ENCODE measurements at places on chromosomes 2 and 18. TPM values are rescaled to one million over a fixed set of nuclear protein-coding genes. Genes with fewer than 3 reads are reported as not detected.

GRCh38 chr18:62828091-62828640, 112.8 kb downstream of the PHLPP1 start:
- no peak overlapping the region for H3K4me3 ChIP-seq
- ATAC-seq, result no peak
- H3K27me3 ChIP-seq, result no peaks in the 10 kb centered on the region
- H3K27ac ChIP-seq, result no peak overlapping the region
- peaks cover 9% of the 10 kb centered on the region for H3K36me3 ChIP-seq

- peaks cover 4% of the 10 kb centered on the region for H3K4me1 ChIP-seq
- peak overlapping the region; percentile 65 for H3K27ac ChIP-seq
- no peaks in the 10 kb centered on the region for H3K36me3 ChIP-seq
- no peaks in the 10 kb centered on the region for H3K27me3 ChIP-seq
- peak; percentile 73 for ATAC-seq
- no peak overlapping the region for H3K4me3 ChIP-seq
These were observed 146.6 kb upstream of the REV1 start for GRCh38 chr2:99636144-99637034.

DNA sequence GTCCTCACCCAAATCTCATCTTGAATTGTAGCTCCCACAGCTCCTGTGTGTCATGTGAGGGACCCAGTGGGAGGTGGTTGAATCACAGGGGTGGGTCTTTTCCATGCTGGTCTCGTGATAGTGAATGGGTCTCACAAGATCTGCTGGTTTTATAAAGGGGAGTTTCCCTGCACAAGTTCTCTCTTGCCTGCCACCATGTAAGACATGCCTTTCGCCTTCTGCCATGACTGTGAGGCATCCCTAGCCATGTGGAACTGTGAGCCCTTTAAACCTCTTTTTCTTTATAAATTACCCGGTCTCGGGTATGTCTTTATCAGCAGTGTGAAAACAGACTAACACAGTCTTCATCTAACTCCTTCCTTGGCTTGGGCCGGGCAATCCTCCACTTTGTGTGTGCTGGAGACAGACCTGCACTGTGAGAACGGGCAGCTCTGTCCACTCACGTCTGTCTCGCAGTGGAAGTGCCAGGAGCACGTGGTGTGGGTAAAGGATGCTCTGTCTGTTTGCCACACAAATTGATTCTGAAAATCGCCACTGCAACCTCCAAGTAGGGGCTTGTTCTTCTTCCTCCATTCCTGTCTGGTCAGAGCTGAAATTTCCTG, 47.6 kb upstream of the OTOS start:
- no peak for ATAC-seq
- H3K4me3 ChIP-seq, result no peak overlapping the region
- H3K4me1 ChIP-seq, result no peaks in the 10 kb centered on the region
- no peak overlapping the region for H3K27ac ChIP-seq

DNA sequence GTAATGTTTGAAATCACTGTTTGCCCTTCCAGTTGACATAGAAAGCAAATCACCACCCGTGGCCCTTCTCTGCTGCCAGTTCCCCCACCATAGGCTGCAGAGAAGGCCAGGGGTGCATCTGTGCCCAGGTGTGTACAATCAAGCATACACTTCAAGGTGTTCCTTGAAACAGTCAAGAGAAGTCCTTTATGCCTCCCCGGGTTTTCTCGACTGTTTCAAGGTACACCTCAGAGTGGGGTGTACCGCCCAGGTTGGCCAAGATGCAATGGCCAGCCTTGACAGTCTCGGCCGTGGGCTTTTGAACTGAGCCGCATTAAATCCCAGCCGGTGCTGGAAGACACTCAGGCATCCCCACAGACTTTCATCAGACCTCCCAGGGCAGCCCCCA, 21.0 kb upstream of the ATP9B start:
- H3K4me1 ChIP-seq, result no peaks in the 10 kb centered on the region
- no peaks in the 10 kb centered on the region for H3K36me3 ChIP-seq
- no peak overlapping the region for H3K4me3 ChIP-seq
- H3K27me3 ChIP-seq, result peaks cover 51% of the 10 kb centered on the region
- H3K27ac ChIP-seq, result no peak overlapping the region
- no peak for ATAC-seq

DNA sequence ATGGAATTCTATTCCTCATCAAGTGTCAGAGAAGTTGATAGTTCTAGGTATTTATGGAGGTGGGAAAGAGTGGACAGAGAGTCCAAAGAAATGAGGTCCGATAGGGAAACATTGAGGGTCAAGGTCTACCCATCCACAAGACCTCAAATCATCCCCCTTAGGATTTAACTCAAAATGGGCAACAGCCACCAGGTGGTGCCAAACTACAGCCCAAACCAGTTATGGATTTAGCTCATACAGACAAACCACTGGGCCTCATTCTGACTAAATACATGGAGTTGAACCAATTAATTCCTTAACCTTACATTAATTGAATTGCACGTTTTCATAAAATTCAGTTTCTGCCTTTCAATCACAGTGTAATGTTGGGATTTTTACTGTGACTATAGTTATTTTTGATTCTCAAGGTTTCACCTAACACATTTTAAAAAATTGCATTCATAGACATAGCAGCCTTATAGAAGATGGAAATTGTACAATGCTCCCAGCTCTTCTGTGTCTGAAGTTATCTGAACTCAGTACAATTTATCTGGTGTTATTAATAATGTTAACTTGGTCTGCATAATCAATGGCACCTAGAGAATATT, 98.2 kb upstream of the HNMT start:
- no peaks in the 10 kb centered on the region for H3K36me3 ChIP-seq
- H3K27me3 ChIP-seq, result no peaks in the 10 kb centered on the region
- H3K4me1 ChIP-seq, result no peaks in the 10 kb centered on the region
- H3K4me3 ChIP-seq, result no peak overlapping the region

GRCh38 chr2:132623096-132623839, 46.7 kb downstream of the LYPD1 start:
- no peaks in the 10 kb centered on the region for H3K4me1 ChIP-seq
- H3K4me3 ChIP-seq, result no peak overlapping the region
- H3K36me3 ChIP-seq, result no peaks in the 10 kb centered on the region
- no peak for ATAC-seq
- no peak overlapping the region for H3K27ac ChIP-seq

GRCh38 chr2:200762127-200762526, 49.6 kb upstream of the BZW1 start:
- no peaks in the 10 kb centered on the region for H3K4me1 ChIP-seq
- no peak overlapping the region for H3K27ac ChIP-seq
- H3K36me3 ChIP-seq, result no peaks in the 10 kb centered on the region
- peaks cover 10% of the 10 kb centered on the region for H3K27me3 ChIP-seq
- no peak overlapping the region for H3K4me3 ChIP-seq

DNA sequence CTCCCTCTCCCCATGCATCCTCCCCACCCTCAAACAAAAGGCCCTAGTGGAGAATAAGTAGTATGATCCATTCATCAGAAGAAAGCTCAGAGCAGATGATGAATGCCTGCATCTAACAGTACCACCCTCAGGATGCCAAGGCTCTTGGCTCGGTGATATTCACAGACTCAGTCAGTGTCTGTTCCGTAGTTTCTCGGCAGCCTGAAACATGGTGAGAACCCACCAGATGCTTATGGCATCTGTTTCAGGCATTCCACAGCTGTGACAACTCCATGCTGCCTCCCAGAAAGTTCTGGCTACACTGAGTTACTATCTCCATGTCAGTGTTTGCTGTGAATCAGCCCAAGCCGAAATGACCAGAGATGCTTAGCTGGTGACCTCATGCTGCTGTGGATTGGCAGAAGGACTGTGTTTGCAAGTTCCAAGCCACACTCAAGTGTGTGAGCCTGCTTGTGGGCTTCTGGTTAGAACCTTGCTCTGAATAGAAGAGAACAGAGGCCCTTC, 83.9 kb downstream of the WDSUB1 start:
- peak; percentile 82 for ATAC-seq
- H3K27me3 ChIP-seq, result no peaks in the 10 kb centered on the region
- peaks cover 73% of the 10 kb centered on the region for H3K36me3 ChIP-seq
- H3K27ac ChIP-seq, result peak overlapping the region; percentile 56
- H3K4me1 ChIP-seq, result no peaks in the 10 kb centered on the region

DNA sequence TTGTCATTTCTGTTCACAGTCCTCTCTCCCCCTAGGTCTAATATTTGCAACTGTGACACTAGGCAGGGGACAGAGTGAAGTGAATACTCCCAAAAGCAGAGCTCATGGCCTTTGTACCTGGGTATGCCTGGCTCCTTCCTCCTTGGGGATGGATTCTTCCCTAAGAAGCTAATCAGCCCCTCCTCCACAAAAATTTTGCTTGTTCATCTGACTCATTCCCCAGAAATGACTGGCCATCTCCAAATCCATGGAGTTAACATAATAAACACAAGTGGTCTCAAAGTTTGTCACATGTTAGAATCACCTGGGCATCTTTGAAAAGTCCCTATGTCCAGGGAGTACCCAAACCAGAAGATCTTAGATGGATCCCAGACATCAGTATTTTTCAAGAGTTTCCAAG, 65.3 kb downstream of the SUCLG1 start:
- H3K4me1 ChIP-seq, result no peaks in the 10 kb centered on the region
- no peak for ATAC-seq
- no peaks in the 10 kb centered on the region for H3K36me3 ChIP-seq
- H3K27ac ChIP-seq, result no peak overlapping the region
- H3K27me3 ChIP-seq, result peaks cover 3% of the 10 kb centered on the region

- peak; percentile 44 for ATAC-seq
- H3K4me3 ChIP-seq, result no peak overlapping the region
- H3K4me1 ChIP-seq, result no peaks in the 10 kb centered on the region
- no peaks in the 10 kb centered on the region for H3K27me3 ChIP-seq
- H3K27ac ChIP-seq, result no peak overlapping the region
These were observed 65.9 kb upstream of the WIPF1 start for GRCh38 chr2:174663550-174663949.

DNA sequence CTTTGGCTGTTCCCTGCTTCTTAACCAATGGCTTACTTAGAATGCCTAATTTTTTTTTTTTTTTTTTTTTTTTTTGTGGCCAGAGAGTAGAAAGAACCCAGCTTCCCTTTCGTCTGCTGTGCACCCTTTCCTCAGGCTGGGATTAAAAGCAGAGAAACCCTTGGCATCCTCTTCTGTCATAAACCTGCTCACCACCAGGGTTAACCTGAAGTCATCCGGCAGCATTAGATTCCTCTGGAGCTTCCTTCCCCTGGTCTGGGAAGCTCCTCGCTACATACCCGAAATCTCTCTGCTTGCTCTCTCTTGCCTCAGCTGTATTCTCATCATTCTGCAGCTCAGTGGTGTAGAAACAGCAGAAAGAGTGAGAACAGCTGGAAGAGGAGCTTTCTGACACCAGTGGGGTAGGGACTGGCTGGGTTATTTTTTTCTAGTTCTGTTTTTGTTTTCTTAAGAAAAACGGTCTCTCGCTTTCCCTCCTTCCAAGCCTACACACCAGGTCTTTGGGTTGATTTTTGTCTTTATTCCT, 339.0 kb upstream of the MEIS1 start:
- H3K27ac ChIP-seq, result no peak overlapping the region
- peak; percentile 34 for ATAC-seq
- H3K4me1 ChIP-seq, result no peaks in the 10 kb centered on the region
- H3K36me3 ChIP-seq, result no peaks in the 10 kb centered on the region
- H3K27me3 ChIP-seq, result no peaks in the 10 kb centered on the region

DNA sequence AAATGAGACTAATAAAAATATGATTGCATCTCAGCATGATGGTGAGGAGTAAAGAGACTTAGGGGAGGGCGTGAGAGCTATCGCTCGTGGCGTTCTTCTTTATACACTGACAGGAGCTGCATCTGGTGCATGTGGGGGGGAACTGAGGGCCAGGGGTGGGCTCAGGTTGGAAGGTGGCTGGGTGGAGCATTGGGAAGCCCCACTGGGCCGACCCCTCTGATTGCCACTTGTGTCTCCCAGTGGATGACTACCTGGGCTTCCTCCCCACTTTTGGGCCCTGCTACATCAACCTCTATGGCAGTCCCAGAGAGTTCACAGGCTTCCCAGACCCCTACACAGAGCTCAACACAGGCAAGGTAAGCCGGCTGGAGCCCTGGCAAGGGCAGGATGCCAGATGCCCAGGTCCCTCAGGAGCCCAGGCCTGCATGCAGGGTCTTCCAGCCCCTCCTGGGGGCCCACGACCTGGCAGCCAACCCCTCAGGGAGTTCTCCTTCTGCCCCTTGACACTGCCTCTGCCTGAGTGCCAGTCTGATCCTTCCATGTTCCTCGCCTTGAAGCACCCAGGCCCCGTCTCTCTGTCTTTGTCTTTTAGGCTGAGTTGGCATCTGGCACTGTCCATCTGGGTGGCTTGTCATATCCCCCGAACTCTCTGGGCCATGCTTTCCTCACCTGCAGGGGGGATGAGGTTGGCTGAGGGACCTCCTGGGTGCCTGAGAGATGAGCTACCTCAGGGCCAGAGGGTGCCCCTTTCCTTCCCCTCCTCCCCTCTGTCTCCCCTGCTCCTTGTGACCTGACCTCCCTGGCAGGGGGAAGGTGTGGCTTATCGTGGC, 97.7 kb downstream of the DYSF start:
- no peak for ATAC-seq
- peaks cover 53% of the 10 kb centered on the region for H3K36me3 ChIP-seq
- no peak overlapping the region for H3K4me3 ChIP-seq

- H3K4me1 ChIP-seq, result no peaks in the 10 kb centered on the region
- H3K4me3 ChIP-seq, result no peak overlapping the region
These were observed 88.7 kb upstream of the EFEMP1 start for GRCh38 chr2:56012221-56012765.

The DYNAP gene
- not detected for total RNA-seq

The ACTG2 gene
- total RNA-seq, result 2,261 TPM

The LIMS4 gene
- 5.6 TPM for total RNA-seq

The ATP8B1 gene
- total RNA-seq, result 26.2 TPM

The SSB gene
- total RNA-seq, result 102 TPM

The TMEM182 gene
- 1.2 TPM for total RNA-seq

The PLCL1 gene
- 23.4 TPM for total RNA-seq

The FAP gene
- total RNA-seq, result 10.0 TPM

The DAPL1 gene
- not detected for total RNA-seq

The OSBPL1A gene
- 120 TPM for total RNA-seq

All from gastroesophageal sphincter (tissue), 4 donors.